ENCODE measurements at places on chromosomes 11 and 22.

GRCh38 chr22:17303441-17303839, 65.8 kb upstream of the CECR2 start:
- DNase-seq: no peak

DNA sequence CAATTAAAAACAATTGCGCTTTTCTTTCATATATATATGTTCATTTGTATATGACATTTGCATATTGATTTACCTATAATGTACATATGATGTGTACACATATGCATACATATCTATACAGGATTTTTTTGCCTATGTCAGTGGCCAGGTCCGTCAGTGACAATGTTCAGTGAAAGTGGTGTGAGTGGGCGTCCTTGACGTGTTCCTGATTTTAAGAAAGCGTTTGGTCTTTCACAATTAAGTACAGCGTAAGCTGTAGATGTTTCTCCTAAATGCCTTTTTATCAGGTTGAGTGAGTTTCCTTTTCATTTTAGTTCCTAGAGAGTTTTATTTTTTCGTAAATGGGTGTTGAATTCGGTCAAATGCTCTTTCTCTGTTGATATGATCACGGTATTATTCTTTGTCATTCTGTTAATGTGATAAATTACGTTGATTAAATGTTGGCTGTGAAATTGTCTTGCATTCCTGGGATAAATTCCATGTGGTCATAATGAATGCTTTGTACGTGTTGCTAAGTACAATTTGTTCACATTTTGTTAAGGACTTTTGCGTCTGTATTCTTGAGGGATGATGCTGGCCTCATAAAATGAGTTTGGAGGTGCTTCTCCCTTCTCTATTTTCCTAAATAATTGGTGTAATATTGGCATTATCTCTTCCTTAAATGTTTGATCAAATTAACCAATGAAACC, 10.6 kb upstream of the GNB1L start:
- DNase-seq: no peak

DNA sequence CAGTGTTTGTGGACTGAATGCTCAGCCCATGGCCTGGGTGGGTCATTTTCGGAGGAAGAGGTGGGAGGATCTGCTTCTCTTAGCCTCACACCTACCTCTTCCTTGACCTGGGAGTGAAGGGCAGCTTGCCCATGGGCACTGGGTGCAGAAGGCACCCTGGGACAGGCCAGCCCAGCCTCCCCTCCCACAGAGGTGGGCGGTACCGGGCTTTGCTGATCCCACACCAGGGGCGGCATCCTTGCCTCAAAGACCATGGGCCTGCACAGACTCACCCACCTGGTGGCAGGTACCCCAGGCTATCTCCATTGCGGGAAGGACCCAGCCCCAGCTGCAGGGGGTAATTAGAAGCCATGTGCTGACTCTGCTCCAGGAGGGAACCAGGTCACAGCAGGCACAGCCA, 1.5 kb upstream of the PNPLA5 start:
- no peak for DNase-seq

DNA sequence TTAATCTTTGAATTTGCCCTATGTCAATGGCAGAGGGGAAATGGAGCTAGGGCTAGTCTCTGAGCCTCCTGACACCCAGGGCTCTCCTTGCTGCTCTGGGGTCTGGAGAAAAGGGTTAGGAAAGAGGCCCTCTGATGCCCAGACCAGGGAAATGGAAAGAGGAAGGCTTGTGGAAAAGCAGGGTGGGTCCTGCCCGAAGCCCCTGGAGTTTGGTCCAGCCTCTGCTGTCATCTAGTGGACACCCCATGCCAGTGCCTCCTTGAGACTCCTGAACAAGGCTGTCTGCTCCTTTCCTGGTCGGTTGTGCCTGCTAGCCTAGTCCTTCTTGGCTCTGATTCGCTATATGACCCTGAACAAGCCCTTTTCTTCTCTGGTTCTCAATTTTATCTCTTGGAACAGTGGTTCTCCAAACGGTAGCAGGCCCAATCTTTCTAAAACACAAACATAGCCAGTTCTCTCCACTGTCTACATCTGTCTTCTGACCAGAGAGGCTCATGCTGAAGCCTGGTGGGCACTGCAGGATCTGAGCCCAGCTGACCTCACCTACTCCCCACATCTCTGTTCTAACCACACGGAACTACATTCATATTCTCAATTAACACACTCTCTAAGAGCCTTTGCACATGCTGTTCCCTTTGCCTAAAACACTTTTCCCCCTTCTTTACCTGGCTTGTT, 8.8 kb upstream of the PLA2G3 start:
- no peak for DNase-seq

- no peak for DNase-seq
These were observed 10.1 kb downstream of the TRIM66 start for GRCh38 chr11:8672346-8672745.

DNA sequence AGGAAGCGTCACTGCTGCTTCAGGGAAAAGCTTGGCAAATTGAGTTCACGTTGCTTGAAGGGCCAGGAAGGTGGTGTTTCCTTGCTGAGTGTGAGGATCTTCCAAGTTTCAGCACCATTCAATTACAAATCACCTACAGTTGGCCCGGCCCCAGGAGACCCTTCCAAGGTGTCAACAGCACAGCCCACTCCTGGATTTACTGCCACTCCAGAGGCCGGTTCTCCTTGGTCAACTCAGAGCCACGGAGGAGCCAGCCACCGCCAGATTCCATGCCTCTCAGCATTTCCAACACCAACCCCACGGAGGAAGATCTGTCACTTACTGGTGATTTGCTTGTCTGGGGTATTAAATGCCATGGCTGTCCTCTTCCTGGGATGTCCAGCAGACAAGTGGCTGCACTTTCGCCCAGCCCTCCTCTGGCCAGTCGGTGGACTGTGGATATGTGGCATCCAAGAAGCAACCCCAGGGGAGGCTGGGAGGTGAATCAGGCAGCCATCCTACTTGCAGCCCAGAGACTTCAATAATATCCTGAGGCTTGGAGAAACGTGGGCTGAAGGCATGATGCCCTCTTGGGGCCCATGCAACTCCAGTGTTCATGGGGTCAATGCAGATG, 74.1 kb upstream of the SHANK2 start:
- no peak for DNase-seq

DNA sequence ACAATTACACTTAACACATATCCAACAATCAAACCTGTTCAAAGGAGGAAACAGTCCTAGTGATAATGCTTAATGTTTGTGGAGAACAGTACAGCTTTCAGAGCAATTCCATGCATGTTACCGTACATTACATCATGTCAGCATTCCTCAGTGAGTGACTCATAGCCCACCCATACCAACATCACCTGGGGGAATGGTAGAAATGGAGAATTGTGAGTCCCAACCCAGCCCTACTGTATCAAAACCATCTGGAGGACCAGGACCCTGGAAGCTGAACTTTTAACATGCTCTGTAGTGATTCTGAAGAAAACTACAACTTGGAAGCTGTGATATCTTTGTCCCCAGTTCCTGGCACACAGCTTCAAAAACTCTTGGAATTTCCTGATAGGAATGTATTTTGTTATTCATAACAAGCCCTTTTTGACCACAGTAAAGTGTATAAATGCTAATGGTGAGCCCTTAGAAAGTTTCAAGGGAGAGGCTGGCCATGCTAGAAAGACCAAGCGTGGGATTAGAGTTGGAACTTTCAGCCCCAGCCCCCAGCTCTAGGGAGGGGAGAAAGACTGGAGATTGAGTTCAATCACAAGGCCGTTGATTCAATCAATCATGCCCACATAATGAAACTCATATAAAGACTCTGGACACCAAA, 301.1 kb downstream of the BUD13 start:
- peak; percentile 61 for DNase-seq

Data from kidney epithelial cell (primary cell).